Osteocyte (in vitro differentiated cells): ENCODE measurements at places on chromosomes 5 and 9. TPM values are rescaled to one million over a fixed set of nuclear protein-coding genes. Genes with fewer than 3 reads are reported as not detected.
A peak's percentile ranks its signal among the peaks of the same experiment; 100 is the strongest.

DNA sequence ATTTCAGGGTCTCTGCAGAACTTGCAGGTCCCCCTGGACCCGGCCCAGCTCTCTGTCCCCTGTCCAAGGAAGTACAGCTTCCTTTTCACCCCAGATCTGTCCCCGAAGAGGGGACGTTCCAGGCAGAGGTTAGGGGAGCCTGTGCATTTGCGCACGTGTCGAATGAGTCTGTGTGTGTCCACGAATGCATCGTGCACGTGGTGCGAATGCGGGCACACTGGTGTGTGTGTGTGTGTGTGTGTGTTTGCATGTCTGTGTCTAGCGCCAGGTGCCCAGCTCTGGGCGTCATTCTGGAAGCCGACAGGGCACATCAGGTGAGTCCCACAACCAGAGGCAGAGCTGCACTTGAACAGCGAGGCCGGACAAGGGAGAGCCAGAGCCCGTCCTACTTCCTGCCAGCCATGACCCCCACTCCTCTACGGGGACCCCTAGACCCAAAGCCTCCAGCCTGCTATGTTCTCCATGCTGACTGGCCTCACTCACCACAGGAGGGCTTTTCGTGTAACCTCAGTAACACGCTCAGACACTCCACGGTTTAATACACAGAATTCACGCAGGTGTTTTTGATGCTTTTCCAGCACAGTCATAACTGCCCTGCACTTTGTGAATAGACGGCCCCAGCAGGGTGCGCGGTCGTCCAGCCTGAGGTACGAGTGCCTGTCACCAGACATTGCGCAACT lies 41.3 kb upstream of the CACNA1B start:
- DNase-seq, result no peak

- DNase-seq, result no peak
Measured at GRCh38 chr5:53076014-53076583, 33.5 kb downstream of the MOCS2 start.

- DNase-seq, result no peak
Measured at GRCh38 chr9:136881691-136882108, 4.6 kb upstream of the TRAF2 start.

The ISCA1 gene
- 32.9 and 33.9 TPM in 2 replicates for total RNA-seq

The CYLC2 gene
- not detected in 2 replicates for total RNA-seq

DNA sequence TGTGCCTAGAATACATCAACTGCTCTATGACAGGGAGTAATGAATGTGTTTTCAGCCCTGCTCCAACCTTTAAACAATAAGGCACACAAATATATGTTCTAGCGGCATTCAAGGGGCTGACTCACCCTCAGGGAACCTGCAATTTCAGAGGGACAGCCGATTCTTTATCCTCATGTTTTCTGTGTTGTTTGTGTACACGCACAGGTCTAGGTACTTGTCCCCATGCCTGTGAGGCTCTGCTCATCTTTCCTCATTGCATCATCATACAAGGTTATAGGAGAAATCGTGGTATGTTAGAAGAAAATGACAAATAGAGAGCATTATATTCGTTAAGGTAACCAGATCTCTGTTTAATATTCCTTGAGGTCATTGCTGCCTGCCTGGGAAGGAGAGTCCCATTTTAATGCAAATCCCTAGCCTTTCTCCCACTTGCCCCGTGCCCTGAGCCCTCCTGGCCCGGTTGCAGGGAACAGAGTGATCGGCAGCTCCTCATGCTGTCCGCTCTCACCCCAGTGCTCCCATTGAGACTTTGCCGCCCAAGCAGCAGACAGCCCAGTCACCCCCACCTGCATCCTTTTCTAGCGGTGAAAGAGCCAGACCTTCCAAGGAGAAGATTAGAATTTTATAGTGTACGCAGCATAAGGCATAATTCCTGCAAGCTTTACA lies 14.6 kb downstream of the MAP1B start:
- no peak for DNase-seq

DNA sequence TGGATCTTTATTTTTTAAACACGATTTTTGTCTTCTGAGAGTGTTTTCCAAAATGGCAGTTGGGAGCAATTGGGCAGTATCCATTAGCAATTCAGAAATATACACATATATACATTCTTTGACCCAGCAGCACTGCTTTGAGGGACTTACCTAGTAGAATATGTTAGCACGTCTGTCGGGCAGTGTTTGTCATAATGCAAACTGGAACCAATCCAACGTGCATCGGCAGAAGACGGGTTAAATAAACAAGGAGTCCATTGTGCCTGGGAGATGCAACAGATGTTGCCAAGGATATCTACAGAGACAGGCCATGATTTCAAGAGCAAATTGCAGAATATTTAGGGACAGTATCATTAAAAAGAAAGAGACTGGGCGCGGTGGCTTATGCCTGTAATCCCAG lies 107.0 kb downstream of the COL5A1 start:
- DNase-seq, result no peak

The SPINK13 gene
- total RNA-seq, result not detected in 2 replicates

DNA sequence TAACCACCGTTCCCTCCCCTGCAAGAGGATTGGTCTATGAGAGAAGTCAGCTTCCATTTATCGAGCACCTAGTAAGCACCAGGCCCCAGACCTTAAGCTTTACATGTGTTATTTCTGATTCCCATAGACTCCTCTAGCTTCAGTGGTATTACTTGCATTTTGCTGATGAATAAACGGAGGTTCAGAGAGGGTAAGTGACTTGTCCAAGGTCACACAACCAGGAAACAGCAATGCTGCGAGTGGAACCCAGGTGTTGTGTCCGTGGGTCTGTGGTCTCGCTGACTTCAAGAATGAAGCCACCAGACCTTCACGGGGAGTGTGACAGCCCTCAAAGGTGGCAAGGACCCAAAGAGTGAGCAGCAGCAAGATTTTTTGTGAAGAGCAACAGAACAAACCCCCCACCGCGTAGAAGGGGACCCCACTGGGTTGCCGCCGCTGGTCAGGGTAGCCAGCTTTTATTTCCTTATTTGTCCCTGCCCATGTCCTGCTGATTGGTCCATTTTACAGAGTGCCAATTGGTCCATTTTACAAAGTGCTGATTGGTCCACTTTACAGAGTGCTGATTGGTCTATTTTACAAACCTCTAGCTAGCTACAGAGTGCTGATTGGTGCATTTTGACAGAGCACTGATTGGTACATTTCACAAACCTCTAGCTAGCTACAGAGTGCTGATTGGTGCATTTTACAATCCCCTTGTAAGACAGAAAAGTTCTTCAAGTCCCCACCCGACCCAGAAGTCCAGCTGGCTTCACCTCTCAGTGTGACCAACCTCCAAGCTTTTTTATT lies 29.1 kb upstream of the KCNIP1 start:
- peak; percentile 71 for DNase-seq

DNA sequence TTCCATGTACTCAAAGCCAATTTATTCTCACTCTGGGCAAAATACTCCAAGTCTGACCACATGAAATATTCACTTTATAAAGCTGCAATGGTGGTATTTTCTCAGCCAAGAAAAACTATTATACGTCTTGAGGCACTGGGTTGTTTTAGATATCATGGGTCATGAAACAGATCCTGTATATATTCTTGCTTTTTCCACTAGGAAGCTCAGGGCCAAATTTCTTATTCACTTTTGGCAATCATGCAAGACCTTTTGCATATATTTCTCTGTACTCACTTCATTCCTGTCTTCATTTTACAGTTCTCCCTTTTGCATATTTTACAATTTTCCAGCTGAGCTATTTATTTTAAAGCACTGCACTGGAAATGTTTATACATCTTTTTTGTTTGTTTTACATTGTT lies 49.8 kb downstream of the GABBR2 start:
- no peak for DNase-seq

DNA sequence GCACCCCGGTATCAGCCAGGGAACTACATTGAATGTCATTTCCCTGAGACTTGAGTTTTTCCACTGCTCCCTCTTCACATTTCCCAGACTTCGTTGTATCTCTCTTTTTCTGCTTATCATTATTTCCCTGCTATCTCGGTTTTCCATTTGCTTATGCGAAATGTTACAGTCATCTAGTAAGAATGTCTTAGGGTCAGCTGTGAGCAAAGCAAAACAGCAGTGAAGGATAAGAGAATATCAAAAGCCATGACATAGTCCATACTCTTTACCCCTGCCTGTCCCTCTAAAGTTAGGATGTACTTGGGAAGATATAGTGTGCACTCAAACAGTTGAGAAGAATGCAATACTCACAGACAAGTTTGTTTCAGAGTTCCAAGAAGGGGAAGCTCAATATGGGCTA lies 88.7 kb downstream of the ITGA1 start:
- DNase-seq, result no peak

GRCh38 chr5:39428640-39429039 lies 3.9 kb upstream of the DAB2 start:
- no peak for DNase-seq

DNA sequence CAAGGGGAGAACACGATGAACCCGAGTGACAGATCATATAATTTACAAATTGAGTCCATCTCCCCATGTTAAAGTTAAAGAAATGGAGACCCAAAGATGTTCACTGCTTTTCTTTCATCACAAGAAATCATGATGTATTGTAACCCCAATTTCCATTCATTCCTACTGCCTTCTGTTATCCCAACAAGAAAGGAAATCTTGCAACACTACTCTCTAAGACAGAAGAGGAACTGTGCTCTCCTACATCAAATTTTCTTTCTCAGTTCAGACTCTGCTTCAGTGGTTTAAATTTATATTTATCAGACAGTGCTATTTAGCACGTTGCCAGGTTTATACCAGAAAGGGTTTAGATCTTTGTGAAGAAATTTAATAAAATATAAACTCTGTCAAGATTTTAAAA lies 83.8 kb upstream of the RASA1 start:
- DNase-seq, result no peak

- DNase-seq, result no peak
Measured at GRCh38 chr9:88075966-88076285, 62.3 kb downstream of the SPATA31C2 start.

The GABRA1 gene
- not detected in 2 replicates for total RNA-seq

DNA sequence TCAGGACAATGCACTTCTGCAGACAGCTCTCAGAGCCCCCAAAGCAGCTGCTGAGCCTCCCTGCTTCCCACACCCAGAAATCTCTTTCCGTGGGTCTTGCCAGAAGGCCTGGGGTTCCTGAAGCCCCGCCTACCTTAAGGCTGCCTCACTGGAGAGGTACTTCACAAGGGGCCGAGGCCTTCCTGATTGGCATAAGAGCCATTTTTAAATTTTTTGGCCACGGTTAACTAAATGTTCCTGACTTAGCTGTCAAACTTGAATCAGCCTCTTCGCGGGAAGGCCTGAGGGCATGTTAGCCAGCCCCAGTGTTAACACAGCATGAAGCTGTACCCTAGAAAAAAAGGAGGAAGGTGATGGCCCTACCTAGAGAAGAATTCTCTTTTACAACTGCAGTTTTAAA lies 20.7 kb upstream of the EPB41L4B start:
- DNase-seq, result no peak

The NR2F1 gene
- 189 and 197 TPM in 2 replicates for total RNA-seq

- DNase-seq, result peak; percentile 80
Measured at GRCh38 chr5:2904399-2904798, 152.9 kb upstream of the IRX2 start.

The SLC35A4 gene
- total RNA-seq, result 79.6 and 80.9 TPM in 2 replicates

The CCDC192 gene
- total RNA-seq, result not detected in 2 replicates

DNA sequence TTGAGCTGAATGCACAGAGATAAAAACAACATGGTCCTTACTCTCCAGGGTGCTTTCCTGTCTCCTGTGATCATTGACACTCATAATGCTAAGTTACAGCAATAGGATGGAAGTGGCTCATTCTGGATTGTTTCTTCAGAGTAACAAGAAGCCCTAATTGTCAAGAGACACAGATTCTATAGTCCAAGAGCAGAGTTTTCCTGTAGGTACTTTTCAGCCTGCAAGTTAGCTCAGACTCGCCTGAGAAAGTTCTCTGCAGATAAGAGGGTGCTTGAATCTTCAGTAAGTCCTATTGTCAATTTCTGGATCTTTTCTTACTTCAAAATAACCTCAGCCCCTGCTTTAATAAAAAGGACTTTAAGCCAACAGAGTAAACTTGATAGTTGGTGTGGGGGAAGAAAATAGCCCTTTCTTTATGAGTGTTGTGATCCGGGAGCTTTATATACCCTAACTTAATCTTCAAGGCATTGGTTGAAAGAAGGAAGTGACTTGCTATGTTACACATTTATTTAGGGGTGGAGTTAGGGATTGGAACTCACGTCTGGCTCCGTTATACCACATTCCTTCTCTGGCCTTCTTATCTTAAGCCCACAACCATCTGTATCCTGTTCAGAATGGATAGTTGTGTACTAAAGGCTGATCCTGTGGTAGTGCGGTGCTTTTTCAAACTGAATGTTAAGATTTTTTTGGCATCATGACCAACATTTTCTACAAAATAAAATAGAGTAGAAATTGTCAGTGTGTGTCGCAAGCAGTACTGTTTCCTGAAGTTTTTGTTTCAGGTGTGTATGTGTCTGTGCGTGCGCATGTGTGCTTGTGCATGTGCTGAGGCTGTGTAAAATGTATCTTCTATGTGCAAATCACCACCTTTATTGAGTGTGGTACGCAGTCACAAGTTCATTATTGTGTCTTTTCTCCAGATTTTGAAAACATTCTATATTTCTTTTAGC lies 173.9 kb downstream of the WDR70 start:
- DNase-seq, result no peak

DNA sequence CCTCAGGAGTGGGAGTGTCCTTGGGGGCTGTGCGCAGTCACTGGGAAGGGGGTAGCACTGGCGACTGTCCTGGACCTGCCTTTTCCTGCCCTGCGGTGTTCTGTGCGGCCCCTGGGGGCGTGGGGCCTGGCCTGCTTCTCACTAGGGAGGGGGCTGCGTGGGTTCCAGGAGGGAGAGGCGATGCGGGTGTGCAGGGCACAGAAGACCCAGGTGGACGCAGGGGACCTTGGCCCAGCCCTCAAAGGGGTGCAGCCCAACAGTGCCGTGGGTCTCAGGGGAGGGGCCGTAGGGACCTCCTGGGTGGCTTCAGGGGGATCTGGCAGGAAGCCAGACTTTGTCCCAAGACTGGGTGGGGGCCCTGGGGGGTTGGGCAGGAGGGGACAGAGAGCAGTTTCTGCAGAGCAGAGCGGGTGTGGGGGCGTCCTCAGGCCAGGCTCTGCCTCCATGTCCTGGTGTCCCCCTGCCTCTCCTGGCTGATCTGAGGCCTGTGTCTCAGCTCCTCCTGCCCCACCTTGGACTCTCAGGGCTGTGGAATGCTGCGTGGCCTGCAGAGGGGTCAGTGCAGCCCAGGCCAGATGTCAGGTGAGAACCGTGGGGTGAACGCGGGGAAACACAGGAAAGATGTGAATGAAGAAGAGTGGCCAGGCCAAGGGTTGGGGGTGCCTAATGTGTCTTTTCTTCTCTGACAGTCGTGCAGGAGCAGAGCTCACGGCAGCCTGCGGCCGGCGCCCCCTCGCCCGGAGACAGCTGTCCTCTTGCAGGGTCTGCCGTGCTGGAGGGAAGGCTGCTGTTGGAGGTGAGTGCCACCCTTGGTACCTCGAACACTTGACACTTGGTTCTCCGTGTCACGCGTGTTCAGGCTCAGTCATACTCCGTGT lies 54.6 kb downstream of the AHRR start:
- peak; percentile 84 for DNase-seq

DNA sequence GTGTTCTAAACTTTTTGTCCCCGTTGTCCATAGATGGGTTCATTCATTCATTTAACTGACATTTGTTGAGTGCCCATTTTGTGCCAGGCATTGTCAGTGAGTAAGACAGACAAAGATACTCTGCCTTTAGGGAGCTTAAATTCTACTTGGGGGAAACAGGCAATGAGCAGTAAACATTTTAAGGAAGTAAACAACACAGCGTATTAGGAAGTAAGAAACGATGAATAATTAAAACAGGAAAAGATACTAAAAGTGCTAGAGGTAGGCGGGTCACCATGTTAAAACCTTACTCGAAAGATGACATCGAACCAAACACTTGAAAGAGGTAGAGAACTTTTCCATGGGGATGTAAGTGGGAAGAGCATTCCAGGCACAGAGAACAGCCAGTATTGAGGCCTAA lies 5.5 kb upstream of the MAML1 start:
- DNase-seq, result no peak

- peak; percentile 19 for DNase-seq
Measured at GRCh38 chr5:6066016-6066415, 312.3 kb downstream of the MED10 start.
